ENCODE measurements at places on chromosomes 4 and X.

GRCh38 chr4:25654031-25654970, 1.4 kb upstream of the SLC34A2 start:
- no peak for DNase-seq

DNA sequence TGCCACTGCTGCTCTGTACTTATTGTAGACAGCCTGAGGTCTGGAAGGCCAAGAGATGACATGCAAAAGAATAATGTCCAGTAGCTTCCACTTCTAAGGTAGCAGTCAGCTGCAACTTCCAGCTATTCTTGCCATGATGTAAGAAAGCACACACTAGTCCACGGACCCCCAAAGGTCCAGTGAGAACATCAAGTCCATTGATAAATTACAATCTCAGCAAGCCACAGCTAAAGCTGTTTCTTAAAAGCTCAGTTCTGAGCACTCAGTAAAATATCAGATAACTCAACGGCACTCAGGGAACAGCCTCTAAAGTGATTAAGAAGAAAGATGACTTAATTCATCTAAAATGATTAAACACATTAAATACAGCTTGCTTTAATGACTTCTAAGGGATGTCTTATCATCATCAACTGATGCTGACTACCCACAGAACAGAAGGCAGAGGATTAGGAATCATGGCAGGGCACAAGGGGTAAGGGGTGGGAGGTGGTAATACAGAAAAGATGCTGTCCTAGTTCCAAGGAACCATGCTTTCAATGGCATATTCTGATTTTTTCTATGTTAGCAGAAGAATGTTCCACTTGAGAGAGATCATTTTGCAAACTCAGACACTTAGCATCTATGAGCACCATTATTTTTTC, 99.1 kb upstream of the CBR4 start:
- no peak for DNase-seq

- DNase-seq = no peak
Observed at GRCh38 chr4:24372341-24372740, 212.0 kb downstream of the DHX15 start.

GRCh38 chr4:153450544-153450917, 15.6 kb upstream of the TMEM131L start:
- DNase-seq = no peak

DNA sequence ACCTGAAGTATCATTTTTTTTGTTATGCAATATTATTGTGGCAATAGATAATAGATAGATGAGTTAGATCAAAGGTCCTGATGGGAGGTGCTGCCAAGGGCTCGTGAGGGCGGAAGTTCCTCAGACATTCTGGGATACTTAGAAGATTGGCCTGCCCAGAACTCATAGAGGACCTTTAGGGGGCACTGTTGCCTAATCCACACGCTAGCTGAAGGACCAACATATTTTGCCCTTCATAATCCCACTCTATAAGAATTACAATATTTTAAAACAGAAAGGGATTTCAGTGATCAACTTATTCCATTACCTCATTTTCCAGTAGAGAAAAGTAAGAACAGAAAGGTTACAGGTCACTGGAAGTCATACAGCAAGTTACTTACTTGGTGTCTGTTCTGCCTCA, 22.9 kb upstream of the COX7B2 start:
- no peak for DNase-seq

GRCh38 chr4:81634165-81634564, 162.5 kb upstream of the RASGEF1B start:
- no peak for DNase-seq

DNA sequence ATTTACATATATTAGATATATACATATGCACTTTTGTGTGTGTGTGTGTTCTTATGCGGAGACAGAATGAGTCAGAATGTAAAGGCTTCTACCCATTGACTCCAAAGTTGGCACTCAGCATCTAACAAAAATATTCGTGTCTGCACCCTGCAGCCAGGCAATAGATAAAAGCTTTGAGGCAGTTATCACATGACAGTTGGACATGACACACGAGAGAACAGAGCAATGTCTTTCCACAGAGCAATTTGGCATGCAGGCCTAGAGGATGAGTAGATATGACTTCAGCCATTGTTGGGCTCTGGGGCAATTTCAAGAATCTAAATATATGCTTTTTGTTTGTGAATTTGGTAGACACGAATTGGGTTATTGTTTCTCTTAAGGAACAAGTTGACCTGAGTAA, 391.2 kb downstream of the SLITRK2 start:
- DNase-seq = no peak

DNA sequence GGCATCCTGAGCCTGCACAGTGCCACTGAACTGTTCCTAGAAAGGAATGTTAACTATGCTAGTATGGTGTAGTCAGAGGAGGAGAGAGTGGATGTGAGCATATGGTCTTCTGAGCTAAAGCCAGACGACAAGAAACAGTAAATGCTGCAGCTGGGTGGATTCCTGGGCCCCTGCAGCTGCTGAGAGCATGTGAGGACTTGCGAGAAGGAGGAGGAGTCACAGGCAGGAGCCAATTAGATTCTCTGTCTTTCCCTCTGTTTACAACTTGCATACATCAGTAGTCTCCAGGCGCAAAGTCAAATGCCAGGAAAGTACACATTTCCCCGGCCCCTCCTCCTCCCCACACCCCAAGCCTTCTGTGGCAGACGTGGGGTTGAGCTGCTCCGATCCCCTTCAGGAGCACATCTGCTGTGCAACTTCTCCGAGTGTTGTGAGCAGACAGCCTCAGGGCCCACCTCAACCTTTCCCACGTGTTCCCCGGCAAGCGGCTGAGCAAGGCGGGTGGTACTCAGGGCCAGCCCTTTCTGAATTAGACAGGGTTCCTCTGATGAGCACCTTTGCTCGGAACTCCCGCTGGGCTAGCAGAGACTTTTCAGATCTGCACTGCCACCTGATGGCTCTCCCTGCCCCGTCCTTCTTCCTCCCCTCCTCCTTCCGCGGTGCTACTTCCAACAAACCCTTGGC, 108.7 kb upstream of the ATP6AP2 start:
- peak; percentile 62 for DNase-seq

Data from AG08395 (cell line).